ENCODE measurements at places on chromosomes 5 and 9. TPM values are rescaled to one million over a fixed set of nuclear protein-coding genes. Genes with fewer than 3 reads are reported as not detected.

GRCh38 chr5:69209602-69210001 is 20.2 kb downstream of the CENPH start:
- DNase-seq, result no peak

DNA sequence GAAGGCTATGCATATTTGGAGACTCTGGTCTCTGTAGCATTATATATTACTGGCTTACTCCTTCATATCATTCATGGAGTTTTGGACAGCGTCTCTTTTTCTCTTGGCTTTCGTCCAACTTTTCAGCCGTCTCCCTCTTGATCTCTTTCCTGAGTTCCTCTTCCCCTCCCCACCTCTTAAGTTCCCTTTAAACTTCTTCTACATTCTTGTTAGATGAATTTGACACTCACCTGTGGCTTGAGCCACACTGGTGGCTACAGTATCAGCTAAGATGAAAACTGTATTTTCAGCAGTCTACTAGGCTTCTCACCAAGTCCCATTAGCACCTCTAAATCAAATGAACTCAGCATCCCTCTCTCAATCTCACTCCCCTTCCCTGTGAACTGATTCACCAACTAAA is 128.1 kb downstream of the STARD4 start:
- no peak for DNase-seq

DNA sequence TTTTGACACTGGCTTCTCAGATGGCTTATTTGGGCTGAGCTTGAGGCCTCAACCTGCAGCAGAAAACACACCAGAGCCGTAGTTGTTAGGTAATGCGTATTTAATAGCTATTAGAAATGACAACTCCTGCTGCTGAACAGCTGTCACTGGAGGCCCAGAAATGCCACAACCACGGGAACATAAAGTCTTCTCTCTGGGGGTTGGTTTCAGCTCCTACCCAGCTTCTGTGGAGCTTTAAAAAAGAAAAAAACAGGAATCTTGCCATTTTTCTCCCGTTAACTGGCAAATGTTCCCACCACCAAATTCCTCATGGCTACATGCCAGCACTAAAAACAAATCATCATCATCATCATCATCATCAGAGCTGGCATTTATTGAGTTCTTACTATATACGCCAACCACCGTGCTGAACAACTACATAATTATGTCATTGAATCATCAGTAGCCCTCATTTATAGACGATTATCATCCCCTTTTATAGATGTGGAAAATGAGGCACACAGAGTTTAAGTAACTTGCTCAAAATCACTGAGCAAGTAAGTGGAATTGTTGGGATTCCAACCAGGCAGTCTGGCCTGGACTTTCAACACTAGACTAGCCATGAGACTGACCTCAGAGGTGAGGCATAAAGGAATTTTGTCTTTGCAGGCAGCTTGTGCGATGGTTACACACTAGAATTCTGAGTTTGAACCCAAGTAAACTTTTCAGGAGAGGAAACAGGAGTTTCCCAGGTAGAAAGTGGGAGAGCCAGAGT is 185.3 kb upstream of the WWC1 start:
- DNase-seq, result no peak

- peak; percentile 87 for DNase-seq
These were observed 27.0 kb upstream of the ERGIC1 start for GRCh38 chr5:172806897-172807672.

DNA sequence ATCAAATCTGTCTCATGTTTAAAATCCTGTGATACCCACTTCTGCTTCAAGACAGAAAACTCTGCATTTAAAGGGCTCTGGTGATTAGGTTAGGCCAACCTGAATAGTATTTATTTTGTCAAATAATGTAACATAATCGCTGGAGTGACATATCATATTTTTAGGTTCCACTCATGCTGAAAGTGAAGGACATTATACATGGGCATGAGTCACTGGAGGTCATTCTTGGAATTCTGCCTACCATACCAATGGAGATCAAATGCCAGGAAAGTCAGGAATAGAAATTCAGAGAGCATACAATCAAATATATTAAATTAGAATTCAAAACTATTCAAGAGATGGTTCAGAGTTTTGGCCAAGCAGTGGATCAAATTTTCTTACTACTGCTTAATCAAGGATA is 97.1 kb upstream of the PRSS3 start:
- DNase-seq, result no peak

DNA sequence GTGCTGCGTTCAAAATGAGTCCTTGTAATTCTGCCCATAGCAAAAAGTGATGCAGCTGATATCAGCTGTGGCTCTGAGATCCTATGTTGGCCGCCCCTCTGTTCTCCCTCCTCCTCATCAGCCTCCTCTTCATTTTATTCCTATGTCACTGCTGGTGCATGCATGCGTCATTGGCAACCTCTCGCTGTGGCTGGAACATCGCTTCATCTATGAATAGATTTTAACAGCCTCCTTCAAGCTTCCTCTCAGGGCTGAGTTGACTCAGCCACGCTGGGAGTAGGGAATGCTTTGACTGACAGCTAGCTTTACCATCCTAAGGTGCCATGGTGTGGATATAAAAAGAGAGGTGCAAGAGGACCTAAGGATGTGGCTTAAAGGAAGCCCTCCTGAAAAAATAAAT is 303.5 kb downstream of the PLK2 start:
- no peak for DNase-seq

DNA sequence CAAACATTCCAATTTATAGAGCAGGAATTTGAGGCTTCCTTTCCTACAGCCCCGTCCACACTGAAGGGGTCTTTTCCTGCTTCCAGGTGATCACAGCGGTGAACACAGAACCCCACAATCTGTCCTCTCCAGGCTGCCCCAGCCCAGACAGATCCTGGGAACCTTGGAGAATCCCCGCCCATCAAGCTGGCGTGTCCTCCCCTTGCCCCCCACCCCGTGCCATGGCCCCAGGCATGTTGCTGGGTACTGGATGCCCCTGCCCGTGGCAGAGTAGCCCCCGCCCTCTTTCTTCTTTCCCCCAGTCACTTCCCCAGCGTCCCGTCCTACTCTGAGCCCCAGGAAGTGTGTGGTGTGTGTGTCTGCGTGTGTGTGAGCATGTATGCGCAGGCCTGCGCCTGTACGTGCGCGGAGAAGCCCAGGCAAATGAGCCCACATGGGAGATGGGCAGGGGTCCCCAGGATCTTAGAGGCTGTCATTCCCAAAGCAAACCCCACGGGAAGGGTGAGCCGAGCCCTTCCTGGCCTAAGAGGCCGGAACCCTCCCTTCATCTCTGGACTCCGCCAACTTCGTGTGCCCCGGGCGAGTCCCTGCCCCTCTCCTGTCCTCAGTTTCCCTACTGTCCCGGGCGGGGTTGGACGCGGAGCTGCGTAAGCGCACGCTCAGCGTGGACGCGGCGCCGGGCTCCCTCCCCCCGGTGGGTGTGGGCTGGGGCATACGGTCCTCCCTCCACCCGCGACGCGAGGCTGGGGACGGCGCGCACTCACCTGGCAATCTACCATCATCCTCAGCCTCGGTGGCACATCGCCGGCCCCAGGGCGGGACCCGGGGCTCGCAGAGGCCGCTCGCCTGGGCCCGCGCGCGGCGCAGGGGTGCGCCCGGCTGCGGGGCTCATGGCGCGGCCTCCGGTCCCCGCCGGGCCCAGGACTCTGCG is 15.2 kb downstream of the GBGT1 start:
- peak; percentile 66 for DNase-seq

GRCh38 chr9:20376731-20377375 is 245.4 kb downstream of the MLLT3 start:
- no peak for DNase-seq

DNA sequence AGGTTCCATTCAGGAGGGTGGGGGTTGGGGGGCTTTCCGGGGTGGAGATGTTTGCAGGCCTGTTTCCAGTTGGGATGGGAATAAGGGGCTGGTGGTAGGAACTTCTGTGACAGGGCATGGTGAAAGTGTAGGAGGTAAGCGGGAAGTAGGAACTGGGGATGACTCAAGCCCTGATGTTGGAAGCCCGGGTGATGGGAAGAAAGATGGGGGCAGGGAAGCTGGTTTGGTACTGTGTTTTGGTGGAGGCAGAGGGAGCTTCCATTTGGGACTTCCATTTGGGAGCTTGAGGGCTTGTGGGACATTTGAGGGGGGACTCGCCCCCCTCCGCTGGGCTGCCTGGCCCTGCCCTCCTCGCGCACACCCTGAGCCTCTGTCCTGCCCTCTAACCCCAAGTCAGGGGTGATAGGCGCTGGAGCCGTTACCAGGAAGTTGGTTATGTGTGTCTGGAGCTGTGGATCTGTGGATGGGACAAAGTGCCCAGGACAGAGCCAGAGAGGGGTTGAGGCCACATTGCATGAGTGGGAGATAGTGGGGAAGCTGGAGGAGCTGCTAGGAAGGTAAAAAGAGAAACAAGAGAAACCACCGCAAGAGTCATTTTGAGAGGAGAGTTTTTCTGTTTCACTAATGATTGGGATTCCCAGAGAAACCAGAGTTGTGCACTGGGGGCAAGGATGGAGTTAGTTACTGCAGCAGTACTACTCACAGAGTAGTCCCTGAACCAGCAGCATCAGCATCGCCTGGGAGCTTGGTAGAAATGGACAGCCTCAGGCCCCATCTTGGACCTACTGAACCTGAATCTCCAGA is 6.6 kb downstream of the RGS14 start:
- no peak for DNase-seq

DNA sequence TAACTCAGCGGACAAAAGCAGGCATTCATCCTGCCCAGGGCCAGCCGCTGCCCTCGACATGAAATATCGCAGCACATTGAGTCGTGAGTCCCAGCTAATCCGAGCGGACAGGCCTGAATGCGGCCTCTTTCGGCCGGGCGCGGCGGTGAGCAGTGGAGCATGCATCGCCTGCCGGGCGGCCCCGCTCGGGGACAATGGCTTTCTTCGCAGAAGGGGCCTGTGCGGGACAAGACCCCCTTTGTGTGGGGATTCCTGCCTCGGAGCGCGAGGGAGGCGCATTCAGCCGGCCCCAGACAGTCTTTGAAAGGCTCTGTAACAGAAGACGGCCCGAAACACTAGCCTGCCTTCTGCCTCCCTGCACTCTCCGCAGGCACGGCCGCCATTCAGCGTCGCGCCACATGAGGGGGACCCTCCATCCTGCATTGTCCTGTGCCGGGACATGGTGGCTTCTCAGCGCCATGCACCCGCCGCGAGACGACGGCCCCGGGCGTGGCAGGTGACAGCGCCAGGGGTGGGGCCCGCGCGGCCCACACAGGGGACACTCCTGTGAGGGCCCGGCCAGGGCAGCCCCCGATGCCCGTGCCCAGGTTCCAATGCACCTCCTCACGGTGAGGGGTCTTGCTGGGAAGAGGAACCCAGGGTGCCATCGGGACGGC is 52.0 kb downstream of the EXD3 start:
- DNase-seq, result no peak

DNA sequence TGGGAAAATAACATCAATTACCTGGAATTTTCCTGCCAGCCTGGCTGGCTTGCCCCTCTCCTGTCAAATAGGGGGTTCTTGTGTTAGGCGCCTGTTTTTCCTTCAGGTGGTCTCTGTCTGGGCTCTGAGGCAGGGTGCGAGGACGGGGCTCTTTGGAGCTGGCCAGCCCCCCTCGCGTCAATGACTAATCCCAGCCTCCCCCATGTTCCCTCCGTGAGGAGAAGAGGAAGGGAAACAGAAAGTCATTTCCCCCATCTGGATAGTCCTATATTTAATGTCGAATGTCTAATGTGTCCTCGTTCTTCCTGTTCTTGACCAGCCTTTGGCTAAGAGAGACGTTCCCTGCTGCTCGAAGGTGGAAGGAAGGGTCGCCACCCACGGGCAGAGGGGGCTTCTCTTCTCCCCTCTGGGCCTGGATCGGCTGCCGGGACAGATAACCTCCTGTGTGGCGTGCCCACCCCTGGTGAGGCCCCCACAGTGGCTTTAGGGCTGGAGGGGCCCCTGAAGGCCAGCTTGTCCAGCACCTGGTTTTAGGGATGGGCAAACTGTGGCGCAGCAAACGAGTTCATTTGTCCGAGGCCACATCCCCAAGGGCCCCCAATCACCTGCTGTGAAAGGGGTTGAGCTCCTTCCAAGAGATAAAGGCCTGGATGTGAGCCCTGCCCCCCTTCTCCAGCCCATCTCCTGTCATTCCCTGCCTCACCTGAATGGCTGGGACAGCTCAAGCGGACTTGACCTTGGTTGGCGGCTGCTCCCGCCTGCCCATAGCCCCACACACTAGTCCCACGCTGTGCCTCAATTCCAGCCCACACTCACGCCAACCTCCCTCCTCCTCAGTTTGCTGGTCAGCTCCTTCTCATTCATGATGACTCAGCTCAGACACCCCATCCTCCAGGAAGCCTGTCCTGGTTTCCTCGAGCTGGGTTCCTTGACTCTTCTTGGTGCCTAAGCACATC is 35.9 kb upstream of the UNC5A start:
- no peak for DNase-seq

DNA sequence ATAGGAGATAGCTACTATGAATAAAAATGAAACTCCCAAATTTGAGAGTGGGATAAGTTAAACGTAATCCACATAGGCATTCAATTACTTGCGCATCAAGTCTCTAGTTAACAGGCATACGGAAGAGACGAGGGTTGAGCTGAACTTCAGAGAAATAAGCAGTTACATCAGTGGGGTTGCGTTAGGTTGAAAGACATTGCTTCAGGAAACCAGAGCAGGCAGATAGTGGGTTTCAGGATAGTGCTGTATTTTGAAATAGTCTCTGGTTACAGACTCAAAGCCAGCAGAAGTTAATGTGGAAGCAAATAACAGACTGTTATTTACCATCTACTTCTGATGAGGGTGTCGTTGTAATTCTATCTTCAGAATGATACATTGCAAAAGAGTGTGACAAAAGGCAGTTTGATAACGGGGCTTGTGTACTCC is 533.4 kb downstream of the PDE4D start:
- no peak for DNase-seq

DNA sequence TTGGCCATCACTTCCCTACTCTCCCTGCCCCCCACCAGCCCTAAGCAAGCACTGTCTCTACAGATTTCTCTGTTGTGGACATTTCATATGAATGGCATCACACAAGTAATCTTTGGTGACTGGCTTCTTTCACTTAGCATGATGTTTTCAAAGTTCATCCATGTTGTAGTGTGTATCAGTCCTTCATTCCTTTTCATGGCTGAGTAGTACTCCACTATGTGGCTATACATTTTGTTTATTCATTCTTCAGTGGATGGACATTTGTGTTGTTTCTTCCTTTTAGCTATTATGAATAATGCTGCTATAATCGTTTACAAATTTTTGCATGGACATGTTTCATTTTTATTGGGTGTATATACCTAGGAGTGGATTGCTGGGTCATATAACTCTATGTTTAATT is 84.1 kb downstream of the DAP start:
- no peak for DNase-seq

Gene C9orf153
- 0.38 TPM for total RNA-seq

Gene IL3
- total RNA-seq, result not detected

Gene MYORG
- total RNA-seq, result 6.3 TPM

Gene PDE8B
- total RNA-seq, result 5.9 TPM

Gene MCTP1
- 7.8 TPM for total RNA-seq
